ENCODE measurements at places on chromosomes 12 and 14.

- DNase-seq, result no peak
These were observed 65.1 kb upstream of the GPHB5 start for GRCh38 chr14:63383776-63384367.

GRCh38 chr14:91339671-91340369, 77.8 kb downstream of the CCDC88C start:
- no peak for DNase-seq

- no peak for DNase-seq
These were observed 42.8 kb upstream of the RNASE3 start for GRCh38 chr14:20848316-20848954.

DNA sequence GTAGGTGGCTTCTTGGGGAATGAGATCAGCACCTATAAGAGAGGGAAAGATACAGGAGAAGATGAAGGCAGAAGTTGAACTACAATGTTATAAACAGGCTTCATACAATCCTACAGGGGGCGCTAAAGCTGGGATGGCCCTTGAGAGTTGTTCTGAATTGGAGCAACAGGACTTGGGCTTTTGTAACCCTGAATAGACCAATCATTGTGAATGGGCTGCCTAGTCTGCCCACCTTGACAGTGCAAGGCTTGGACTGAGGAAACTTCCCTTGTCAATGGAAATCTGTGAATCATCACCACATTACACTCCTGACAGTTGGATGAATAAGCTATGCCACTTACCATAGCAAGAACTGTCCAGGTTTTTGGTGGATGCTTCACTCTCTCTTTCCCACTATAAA, 306.1 kb downstream of the KCNC2 start:
- no peak for DNase-seq

GRCh38 chr14:75298187-75298965, 19.7 kb downstream of the FOS start:
- no peak for DNase-seq

DNA sequence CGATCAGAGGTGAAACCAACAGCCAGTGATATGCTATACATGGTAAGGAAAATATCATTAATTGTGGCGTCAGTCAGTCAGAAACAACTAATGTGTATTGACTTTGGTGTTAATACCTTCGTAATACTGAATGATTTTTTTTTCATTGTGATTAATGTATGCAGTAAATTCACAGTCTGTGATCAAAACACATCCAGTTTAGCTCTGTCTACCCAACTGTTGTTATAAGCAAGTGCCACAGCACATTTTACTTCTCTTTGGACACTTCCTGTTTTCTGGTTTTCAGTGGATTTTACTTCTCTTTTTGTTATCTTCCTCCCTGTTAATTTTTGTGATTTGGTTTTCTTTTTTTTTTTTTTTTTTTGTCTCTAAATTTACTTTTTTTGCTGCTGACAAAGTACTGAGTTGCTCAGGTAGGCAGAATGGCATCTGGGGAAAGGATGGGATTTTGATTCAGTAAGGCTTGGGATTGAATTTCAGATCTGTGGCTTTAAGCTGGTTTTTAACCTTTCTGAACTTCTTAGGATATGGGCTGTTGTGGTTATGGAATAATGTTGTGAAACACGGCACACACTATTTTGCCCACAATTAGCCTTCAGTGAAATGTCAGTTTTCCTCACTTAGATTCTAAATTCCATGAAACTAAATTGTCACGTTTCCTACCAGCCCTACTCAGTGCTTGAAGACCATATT, 604 bp downstream of the GLIPR1 start:
- no peak for DNase-seq

DNA sequence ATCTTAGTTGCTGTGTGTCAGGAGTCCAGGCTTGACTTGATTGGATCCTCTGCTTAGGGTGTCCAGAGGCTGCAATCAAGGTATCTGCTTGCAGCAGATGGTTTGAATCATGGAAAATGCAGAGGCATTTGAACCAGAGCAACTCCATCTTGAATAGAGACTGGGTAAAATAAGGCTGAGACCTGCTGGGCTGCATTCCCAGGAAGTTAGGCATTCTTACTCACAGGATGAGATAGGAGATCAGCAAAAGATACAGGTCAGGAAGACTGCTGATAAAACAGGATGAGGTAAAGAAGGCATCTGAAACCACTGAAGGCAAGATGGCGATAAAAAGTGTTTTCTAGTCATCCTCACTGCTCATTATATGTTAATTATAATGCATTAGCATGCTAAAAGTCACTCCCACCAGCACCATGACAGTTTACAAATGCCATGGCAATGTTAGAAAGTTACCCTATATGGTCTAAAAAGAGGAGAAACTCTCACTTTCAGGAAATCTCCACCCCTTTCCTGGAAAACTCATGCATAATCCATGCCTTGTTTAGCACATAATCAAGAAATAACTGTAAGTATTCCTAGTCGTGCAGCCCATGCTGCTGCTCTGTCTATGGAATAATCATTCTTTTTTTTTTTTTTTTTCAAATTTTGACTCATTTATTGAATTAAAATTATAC, 218.3 kb upstream of the CPNE8 start:
- DNase-seq, result no peak

DNA sequence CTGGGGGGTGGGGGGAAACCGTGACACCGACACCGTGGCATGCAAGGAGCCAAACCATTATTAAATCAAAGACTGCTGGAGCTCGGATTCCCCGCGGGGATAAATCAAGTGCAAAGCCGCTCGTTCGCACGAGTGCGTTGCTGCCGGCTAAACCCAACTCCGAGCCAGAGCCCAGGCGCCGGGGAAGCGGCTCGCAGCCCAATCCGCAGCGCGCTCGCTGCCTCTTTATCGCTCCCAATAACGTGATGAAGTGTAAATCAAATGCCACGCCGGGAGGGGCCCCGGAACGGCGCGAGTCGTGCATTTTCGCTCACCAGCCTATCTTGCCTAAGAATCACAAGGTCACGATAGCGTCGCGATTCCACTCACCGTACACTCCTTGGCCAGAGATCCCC, 1.3 kb downstream of the MDGA2 start:
- no peak for DNase-seq

GRCh38 chr14:54771411-54772027, 131.1 kb downstream of the GCH1 start:
- no peak for DNase-seq

GRCh38 chr14:34715127-34715863, 902 bp upstream of the CFL2 start:
- DNase-seq, result no peak

DNA sequence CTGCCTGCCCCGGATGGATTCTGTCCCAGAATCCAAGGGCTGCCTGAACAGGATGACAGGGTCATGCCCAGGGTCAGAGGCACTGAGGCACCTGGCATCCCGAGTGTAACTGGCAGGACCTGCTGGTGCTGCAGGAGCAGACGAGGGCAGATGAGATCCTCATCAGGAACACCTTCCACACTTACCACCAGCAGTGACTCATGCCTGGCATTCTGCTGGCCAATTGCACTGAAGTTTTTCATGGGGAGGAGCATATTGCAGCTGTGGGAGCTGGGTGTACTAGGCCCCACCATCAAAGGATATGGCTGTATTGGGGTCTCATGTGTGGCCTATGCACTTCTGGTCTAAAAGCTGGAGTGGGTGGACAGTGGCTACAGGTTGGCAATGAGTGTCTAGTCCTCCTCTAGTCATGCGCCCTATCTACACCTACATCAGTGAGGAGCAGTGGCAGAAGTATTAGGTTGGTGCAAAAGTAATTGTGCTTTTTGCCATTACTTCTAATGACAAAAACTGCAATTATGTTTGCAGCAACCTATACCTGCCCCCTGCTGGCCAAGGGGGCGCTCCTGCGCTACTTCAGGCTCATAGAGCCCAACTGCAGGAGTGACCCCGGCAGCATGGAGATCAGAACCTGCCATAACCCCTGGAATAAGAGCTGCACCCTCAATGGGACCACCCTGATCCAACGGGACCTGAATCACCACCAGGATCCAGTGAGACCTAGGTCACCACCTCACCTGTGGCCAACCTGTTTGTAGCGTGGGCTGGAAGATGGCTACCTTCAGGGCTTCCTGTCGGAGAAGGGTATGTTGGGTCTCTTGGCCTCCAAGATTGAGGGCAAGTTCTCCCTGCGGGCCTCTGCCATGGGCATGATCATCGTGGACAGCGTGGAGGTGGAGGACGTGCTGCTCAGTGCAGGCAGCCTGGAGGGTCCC, 8.0 kb upstream of the C12orf42 start:
- no peak for DNase-seq

DNA sequence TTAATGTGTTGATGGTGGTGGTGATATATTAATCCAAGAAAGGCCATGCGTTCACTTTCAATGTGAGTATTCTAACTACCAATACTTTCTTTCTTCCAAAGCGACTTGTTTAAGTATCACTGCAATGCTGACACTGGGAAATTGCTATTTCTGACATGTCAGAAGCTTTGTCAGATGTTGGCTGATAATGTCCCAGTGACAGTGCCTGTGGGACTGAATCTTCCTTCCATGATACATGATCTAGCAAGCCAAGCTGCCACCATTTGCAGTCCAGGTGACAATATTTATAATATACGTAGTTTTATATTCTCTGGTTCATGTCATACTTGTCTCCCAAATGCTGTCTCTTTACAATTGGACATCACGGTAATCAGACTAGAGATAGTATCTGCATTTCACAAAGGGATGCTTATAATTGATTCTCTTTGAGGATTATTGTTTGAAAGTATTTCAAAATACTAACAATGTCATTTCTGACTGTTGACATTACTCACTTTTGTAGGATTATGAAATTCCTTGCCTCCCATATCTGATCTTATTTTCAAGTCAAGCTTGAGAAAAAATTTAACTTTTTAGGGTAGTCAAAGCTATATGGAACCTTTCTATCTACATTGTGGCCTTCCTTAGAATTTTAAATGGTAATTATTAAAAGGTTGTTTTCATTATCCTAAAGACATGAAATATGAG, 57.3 kb downstream of the KNTC1 start:
- no peak for DNase-seq

Measured in stimulated activated CD8-positive, alpha-beta memory T cell treated with anti-CD3 and anti-CD28 coated beads, Interleukin-15, amount 100 ng/mL, for 4 hours (primary cell).